ENCODE measurements at places on chromosomes 7 and 10. TPM values are rescaled to one million over a fixed set of nuclear protein-coding genes. Genes with fewer than 3 reads are reported as not detected.

DNA sequence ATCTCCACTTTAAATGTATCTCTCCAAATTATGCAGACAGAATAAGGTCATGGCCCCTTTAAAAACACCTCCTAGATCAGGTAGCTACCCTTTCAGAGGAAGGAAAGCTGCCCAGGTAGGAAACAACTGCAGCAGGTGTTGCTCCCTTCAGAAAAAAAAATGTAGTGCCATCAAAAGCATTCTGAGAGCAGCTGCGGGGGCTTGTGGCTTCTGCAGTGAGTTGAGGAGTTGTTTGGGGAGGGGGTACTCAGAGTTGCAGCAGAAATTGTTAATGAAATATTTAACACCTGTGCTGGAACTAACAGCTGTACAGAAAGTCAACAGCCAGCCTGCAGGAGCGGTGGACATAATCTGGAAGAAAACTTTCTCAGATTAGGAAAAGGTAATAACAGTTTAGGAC lies 24.0 kb downstream of the CDHR3 start:
- no peak overlapping the region for H3K4me3 ChIP-seq
- no peaks in the 10 kb centered on the region for H3K27me3 ChIP-seq
- H3K36me3 ChIP-seq, result no peaks in the 10 kb centered on the region
- H3K4me1 ChIP-seq, result no peaks in the 10 kb centered on the region
- DNase-seq, result no peak

DNA sequence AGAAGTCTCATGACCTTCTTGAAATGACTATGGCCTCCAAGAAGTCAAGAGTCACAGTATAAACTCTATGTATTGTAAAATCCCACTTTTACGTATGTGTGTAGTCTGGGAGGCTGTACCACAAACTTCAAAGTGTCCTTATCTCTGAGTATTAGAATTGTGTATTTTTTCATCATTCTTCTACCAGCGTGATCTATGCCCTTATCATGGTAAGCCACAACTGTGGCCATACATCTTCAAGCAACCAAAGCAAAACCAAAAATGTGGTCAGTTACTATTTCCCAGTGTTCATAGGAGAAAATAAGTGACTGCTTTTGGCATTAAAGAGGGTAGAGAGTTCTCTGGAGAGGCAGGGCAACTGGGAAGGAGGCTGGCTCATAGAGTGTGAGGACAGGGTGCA lies 42.8 kb downstream of the SPOCK2 start:
- no peak overlapping the region for H3K4me3 ChIP-seq
- H3K36me3 ChIP-seq, result no peaks in the 10 kb centered on the region
- no peaks in the 10 kb centered on the region for H3K27me3 ChIP-seq
- H3K4me1 ChIP-seq, result no peaks in the 10 kb centered on the region
- no peak overlapping the region for H3K27ac ChIP-seq

DNA sequence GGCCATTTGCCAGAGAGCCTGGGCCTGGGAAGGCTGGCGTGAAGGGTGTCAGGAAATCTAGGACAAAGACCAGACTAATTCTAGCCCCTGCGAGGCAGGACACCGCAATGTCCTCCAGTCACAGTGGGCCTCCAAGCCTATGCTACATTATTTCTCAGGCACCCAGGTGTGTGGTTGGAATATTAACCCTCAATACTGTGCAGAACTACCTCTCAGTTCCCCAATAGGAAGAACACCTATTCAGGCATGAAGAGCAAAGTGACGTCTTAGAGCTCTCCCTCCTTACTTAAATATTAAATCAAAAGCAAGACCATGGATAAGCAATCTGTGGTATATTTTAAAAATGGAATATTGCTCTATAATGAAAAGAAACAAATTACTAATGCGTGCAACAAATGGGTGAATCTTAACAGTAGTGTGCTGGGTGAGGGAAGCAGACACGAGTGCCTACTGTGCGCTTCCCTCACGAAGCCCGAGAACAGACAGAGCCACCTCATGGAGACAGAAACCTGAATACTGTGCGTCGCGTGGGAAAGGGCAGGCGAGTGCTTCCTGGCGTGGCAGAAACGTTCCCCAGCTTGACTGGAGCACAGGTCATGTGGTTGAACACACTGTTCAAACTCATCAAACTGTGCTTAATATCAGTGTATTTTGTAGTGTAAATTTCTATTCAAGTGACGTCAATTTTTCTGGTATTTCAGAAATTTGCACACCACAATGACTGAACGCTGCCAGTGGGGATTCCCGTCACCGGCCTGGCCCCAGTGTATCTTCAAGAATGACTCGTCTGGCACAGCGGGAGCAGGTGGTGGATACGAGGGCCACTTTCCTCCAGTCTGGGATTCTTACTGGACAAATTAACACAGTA lies 15.5 kb upstream of the PTPRN2 start:
- no peaks in the 10 kb centered on the region for H3K4me1 ChIP-seq
- no peak overlapping the region for H3K27ac ChIP-seq
- no peak for DNase-seq

CNNM1 gene
- total RNA-seq, result 2.5 TPM

GRCh38 chr10:58438340-58438871 lies 53.2 kb downstream of the TFAM start:
- H3K27ac ChIP-seq, result no peak overlapping the region
- H3K4me3 ChIP-seq, result no peak overlapping the region
- DNase-seq, result no peak
- no peaks in the 10 kb centered on the region for H3K36me3 ChIP-seq

C10orf143 gene
- total RNA-seq, result 1.6 TPM

RAPGEF5 gene
- 92.8 TPM for total RNA-seq

GRCh38 chr10:55320187-55320700 lies 519.2 kb upstream of the PCDH15 start:
- no peak overlapping the region for H3K4me3 ChIP-seq
- no peak for DNase-seq
- no peaks in the 10 kb centered on the region for H3K27me3 ChIP-seq
- no peaks in the 10 kb centered on the region for H3K4me1 ChIP-seq
- H3K27ac ChIP-seq, result no peak overlapping the region

GRCh38 chr10:93337309-93337721 lies 144.8 kb downstream of the MYOF start:
- H3K4me3 ChIP-seq, result no peak overlapping the region
- H3K27ac ChIP-seq, result no peak overlapping the region
- H3K4me1 ChIP-seq, result no peaks in the 10 kb centered on the region

BAIAP2L1 gene
- 31.4 TPM for total RNA-seq

Data from Peyer's patch (tissue), 4 donors.